GM23338 (cell line): ENCODE measurements at places on chromosomes 3 and 15. TPM values are rescaled to one million over a fixed set of nuclear protein-coding genes. Genes with fewer than 3 reads are reported as not detected.

The STAC gene
- 17.1 and 22.9 TPM in 2 replicates for total RNA-seq

The SNX22 gene
- 1.9 and 5.7 TPM in 2 replicates for total RNA-seq

The PIGZ gene
- total RNA-seq = not detected in 2 replicates

The FBLN2 gene
- 24.9 and 26.8 TPM in 2 replicates for total RNA-seq

The GREM1 gene
- total RNA-seq = 0.12 and 1.0 TPM in 2 replicates

The LSAMP gene
- total RNA-seq = 1.6 and 2.0 TPM in 2 replicates

The EXD1 gene
- 0.07 TPM in 1 of 2 replicates, not detected in the other for total RNA-seq

The CHRNA3 gene
- total RNA-seq = 1.3 and 2.9 TPM in 2 replicates

The CHD2 gene
- total RNA-seq = 108 and 119 TPM in 2 replicates

The PRC1 gene
- 93.1 and 102 TPM in 2 replicates for total RNA-seq

The TLR9 gene
- total RNA-seq = not detected in 2 replicates

The TNK2 gene
- total RNA-seq = 17.4 and 22.5 TPM in 2 replicates

The MYO5C gene
- total RNA-seq = 20.8 and 28.8 TPM in 2 replicates

The COL8A1 gene
- total RNA-seq = 0.97 and 1.7 TPM in 2 replicates

The SLC12A1 gene
- 0.19 and 0.59 TPM in 2 replicates for total RNA-seq

The SST gene
- not detected in 2 replicates for total RNA-seq

The SERINC4 gene
- total RNA-seq = not detected in 2 replicates

The SH2D7 gene
- not detected in 2 replicates for total RNA-seq

The ADAMTS9 gene
- 0.31 and 0.54 TPM in 2 replicates for total RNA-seq

The GOLGA8G gene
- total RNA-seq = not detected in 2 replicates

The DPPA2 gene
- 9.3 and 14.3 TPM in 2 replicates for total RNA-seq
